ENCODE measurements at places on chromosomes 16 and 17.

DNA sequence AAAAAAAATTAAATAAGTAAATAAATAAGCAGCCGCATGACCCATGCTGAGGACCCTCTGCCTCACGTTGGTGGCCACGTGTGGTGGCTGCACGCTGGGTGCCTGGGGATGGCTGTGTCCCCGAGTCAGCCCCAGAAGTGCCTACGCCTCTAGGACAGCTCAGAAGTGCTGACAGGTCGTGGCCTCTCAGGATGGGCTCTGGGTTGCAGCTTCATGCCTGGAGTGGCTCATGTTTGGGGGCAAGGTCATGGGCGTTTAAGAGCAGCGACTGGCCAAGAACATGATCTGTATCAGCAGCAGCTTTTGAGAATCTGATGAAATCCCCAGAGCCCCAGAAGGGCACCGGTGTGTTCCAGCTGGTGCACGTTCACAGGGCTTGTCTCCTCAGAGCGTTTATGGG is 26.8 kb upstream of the CAPN15 start:
- DNase-seq, result no peak

DNA sequence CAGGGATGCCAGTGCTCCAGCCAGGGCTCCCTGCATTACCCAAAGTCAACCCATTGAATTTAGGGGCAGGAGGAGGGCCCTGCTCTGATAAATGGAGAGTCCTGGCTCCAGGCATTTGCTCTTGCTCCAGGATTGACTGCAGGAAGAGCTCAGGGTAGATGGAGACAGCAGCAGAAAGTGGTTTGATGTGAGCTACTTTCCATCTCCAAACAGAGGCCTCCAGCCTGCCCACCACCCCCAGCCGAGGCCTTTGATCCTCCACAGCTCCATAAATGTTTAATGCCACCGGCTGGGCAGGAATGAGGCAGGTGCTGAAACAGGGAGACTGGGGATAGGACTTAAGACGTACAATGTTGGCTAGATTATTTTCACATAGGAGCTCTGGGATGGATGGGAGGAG is 4.3 kb upstream of the SEZ6 start:
- no peak for DNase-seq

DNA sequence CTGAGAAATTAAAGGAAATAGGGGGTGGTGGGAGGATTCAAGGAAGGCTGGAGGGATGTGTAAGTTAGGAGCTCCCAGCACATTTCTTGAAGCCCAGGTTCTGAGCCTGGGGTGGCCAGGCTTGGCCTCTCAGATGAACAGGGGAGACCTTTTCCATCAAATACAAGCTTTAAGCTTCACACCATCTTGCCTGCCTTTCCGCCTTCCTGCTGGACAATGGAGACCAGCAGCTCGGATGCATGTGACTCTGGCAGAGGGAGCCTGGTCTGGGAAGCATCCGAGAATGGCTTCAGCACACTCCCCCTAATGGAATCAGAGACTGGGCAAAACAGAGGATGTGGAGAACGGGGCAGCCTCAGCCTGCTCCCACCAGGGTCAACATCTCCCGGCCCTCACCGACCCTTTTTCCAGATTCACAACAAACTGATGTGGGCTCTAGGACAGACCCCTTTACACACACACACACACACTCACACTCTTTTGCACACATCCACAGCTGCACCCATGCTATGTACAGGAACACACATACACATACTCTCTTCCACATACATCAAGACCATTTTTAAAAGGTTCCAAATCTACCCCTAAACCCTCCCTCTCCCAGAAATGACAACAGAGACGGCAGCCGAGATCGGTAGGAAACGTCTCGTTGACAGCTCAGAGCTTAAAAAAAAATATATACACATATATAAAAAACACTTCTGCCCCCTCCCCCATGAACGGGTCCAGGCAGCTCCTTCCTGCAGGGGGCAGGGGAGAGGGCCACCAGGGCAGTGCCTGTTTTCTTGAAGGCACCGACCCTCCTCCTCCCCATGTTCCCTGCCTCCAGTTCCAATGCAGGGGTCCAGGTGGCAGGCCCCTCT is 6.5 kb upstream of the ATXN7L3 start:
- no peak for DNase-seq

GRCh38 chr16:54418903-54419302 is 132.3 kb upstream of the IRX3 start:
- DNase-seq, result no peak

DNA sequence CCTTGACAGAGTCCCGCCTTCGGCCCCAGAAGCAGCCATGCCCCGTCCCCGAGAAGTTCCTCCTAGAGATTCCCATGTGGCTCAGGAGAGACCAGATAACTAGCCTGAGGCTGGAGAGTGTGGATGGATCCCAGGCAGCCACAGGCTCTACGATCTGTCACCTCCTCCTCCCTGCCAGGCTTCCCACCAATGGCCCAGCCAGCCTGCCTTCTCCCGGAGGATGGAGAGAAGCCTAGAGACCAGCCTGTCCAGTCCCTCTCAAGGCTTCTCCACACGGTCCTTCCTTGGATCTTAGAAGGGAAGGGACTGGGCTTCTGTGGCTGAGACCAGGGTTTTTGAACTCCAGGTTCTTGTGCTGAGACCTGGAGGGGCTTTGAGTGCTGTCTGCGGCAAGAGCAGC is 1.6 kb upstream of the SMTNL2 start:
- no peak for DNase-seq

- DNase-seq, result peak; percentile 84
These were observed 34.0 kb downstream of the ADGRG5 start for GRCh38 chr16:57576429-57576870.

- no peak for DNase-seq
These were observed 1.7 kb downstream of the PER1 start for GRCh38 chr17:8150194-8151119.

DNA sequence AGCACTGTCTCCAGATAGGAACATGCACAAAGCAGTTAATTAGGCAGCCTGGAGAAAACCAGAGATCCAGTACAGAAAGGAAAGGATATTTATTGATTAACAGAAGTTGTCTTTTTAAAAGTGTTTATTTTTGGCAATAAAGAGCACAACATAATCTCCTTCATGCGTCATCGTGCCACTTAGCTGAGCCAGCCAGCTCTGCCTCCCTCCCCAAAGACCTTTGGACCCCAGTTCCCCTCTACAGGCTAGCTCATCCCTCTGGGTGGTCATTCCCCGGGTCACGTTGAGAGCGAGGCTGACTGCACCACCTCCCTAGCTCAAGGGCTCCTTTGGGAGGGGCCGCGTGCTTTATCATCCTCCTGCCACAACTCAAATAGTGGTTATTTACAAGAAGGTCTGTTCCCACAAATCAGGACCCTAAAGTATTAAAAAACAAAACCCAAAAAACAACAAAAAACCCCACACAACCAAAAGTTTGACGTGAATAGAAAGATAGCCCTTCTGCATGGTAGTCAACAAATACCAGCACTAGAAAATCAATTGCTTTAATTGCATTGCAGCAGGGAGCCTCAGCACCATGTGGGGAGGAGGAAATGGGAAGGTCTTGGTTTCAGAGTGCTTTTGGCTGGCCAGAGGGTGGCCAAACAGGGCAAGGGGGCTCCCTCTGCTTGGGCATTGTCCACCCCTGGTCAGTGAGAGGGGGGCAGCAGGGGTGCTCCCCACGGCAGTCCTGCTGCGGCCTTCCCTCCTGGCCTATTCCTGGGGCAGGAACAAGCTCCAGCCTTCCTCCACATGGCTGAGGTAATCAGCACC is 9.6 kb downstream of the POLR2C start:
- no peak for DNase-seq

DNA sequence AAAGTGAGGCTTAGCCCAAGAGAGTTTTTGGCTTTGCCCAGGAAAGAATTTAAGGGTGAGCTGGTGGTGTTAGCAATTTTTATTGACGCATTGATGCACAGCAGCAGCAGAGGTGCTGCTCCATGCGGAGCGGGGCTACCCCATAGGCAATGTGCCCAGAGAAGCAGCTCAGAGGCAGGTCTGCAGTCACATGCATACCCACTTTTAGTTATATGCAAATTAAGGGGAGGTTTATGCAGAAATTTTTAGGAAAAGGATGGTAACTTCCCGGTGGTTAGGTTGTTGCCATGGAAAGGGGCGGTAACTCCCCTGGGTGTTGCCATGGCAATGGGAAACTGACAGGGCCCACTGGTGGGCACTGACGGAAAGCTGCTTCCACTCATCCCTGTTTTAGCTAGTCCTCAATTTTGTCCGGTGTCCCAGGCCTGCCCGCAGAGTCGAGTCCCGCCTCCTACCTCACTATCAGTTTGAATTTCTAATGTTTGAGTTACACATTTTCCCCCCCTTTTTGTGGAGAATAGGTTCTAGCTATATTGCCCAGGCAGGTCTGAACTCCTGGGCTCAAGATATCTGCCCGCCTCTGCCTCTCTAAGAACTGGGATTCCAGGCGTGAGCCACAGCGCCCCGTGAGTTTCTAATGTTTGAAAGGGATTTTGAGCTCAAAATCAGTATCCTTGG is 10.4 kb upstream of the GJD3 start:
- DNase-seq, result no peak

- DNase-seq, result peak; percentile 29
These were observed 20.6 kb upstream of the PIK3R6 start for GRCh38 chr17:8887834-8888703.

DNA sequence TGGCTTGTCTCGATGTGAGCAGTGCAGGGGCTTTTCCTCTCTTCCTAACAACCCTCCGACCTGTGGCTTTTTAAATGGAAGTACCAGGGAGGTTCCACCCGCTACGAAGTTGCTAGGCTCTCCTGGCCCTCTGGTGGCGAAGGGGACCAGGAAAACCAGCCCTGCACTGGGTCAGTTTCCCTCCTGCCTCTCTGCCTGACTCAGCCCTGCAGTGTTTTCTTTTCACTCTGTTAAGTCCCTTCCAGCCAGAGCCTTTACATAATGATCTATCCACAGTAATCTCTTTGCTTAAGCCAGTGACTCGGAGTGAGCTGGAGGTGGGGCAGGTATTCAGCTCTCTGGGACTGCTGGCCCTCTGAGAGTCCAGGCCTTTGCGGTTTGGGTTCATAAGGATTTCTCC is 331.3 kb upstream of the EEF2KMT start:
- no peak for DNase-seq

Measured in muscle of arm (tissue), 14 donors.